T-helper 2 cell (primary cell): ENCODE measurements at places on chromosomes 4 and X.
A peak's percentile ranks its signal among the peaks of the same experiment; 100 is the strongest.

DNA sequence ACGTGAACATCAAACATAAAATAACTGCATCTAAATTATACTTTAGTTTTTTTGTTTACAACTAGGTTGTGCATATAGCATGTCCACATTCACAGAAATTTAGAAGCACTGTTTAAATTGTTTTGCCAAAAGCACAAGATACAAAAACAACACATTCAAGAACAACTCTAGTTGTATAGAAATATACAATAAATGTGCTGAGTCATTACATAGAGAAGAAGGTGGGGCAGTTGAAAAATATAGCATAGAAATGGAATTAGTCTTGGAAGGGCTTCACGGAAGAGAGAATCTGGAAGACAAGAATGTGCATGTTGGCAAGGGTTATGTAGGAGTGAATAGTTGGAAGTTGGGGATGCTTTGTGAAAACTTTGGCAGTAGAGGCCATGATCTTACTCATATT lies 239.0 kb upstream of the GLRA2 start:
- DNase-seq, result no peak

GRCh38 chrX:7330971-7331746 lies 183.2 kb upstream of the PUDP start:
- DNase-seq, result no peak

GRCh38 chrX:152903589-152903988 lies 5.7 kb downstream of the ZNF185 start:
- no peak for DNase-seq

- no peak for DNase-seq
These were observed 43.4 kb downstream of the C4orf51 start for GRCh38 chr4:145723336-145723735.

DNA sequence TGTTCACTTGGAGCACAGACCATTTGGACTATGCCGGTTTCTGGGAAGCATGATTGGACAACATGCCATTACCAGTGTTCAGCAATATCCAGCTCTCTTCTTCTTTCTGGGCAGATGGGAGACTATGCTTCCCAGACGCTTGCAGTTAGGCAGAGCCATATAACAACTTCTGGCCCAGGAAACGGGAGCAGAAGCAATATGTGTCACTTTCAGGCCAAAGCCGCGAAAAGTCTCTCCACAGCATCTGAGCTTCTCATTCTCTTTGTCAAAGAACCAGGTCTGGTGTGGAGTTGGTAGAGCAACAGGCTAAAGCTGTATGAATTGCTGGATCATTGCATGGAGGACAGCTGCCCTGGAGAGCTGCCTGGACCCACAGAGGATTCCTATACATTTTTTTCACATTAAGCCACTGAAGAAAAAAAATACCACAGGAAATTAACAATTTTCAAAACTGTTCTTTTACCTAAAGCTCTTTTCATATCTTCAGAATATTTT lies 131.4 kb upstream of the FRG1 start:
- DNase-seq, result no peak

DNA sequence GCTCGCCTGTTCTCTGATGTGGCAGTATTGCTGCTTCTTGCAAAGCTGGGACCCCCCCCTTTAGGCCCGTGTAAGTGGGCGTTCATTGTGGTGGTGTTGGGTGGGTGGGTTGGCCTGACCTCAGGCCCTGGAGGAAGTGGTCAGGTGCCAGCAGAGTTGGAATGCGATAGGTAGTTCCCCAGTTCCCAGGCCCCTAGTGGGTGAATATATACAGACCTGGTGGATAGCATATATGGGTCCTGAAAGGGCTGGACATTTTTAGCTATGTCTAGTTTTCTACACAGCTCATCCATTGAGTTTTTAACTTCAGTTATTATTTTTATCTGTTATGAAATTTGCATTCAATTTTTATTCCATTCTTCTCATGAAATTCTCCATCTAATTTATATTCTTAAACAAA lies 35.8 kb upstream of the UCP1 start:
- no peak for DNase-seq

GRCh38 chr4:37837446-37837845 lies 11.0 kb downstream of the PGM2 start:
- DNase-seq, result no peak

DNA sequence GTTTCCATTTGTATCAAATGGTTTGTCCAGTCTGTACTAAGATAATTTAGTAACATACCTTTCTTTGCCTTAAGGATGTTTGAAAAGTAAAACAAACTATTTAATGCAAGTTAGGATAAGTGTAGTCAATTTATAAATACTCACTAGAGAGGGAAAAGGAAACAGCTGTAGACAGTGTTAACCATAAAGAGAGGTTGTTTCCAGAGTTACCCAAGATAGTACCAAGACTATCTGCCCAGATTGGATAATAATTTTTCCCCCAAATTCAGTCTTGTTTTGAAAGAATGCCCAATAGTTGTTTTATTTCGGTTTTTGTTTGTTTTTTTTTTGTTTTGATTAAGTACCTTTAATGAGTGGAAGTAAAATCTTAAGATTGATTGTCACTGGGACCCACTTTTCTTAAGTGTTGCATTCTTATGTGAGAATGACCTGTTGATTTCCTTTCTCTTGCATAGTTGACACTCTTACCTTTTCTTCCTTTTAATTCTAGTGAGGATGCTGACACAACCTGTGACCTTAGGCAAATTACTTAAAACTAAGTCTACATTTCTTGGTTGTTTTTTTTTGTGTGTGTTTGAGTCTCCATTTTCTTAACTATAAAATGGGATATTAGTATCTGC lies 12.8 kb downstream of the AFF1 start:
- DNase-seq, result no peak

DNA sequence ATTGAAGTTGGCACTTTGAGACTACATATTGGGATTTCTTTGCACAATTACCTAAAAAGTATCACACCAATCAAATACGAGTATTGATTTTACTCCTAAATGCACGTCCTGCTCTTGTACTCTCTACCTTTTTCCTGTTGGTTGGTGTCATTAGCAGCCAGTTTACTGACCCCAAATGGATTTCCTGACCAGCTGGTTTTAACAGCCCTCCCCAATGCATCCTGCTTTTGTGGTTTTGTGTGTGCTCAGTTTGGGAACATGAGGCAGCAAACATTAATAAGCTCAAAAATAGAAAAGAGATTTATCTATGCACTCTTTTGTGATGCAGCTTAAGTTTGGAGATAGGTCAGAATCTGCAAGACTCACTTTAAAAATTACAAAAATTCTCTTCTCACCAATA lies 230.3 kb downstream of the MAPK10 start:
- DNase-seq, result no peak

DNA sequence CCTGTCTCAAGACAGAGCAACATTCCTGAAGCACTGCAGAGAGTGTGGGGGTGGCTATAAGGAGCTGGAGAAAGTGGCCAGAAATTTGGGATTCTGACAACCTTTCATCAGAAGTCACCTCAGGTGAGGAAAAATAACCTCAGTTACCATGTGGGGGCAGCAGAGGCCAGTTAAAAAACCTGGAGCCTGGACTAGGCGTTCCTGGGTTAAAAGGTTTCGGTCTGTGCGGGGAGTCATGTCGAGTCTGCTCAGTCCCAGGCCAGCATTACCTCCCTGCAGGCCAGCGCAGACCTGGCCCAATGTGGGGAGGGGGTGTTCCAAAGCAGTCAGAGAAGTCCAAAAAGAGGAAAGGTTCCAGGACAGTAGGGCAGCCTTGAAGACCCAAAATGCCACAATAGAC lies 10.9 kb upstream of the NALF2 start:
- no peak for DNase-seq

- DNase-seq, result no peak
These were observed 1.8 kb downstream of the CCDC22 start for GRCh38 chrX:49237060-49237459.

GRCh38 chr4:141724646-141725045 lies 88.3 kb downstream of the IL15 start:
- DNase-seq, result no peak

DNA sequence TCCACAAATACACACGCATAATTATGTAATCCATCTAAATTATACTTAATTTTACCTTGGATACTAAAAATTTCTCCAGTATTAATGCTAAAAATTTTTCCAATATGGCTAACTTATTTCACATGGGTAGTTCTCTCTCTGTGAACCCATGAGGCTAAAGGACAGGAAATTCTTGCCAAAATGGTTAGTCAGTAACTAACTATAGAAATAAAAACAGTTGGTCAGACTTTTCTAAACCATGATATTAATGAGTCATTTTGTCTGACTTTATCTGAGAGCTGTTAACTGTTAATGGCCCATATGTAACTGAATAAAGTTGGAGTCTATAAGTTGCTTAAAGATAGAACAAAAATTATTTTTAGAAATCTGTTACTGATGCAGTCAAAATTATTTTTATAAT lies 549.4 kb downstream of the TLL1 start:
- no peak for DNase-seq

DNA sequence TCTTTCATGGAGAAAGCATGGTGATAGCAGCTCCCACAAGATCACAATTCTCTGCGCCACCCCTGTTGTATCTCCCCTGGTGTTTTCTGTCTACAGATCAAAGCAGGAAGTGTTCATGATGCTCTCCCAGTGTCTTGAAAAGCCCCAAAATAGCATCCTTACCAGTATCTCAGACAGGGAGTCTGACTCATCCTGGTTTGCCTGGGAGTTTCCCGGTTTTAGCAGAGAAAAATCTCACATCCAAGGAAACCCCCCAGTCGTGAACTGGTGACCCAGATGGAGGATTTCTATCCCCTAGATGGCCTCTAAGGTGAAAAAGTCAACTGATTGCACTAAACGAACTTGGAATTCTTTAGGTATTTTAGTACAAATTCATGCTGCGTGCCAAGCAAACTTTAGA lies 64.3 kb upstream of the NR0B1 start:
- no peak for DNase-seq

- DNase-seq, result no peak
These were observed 1142.2 kb downstream of the C4orf33 start for GRCh38 chr4:130238121-130238520.

DNA sequence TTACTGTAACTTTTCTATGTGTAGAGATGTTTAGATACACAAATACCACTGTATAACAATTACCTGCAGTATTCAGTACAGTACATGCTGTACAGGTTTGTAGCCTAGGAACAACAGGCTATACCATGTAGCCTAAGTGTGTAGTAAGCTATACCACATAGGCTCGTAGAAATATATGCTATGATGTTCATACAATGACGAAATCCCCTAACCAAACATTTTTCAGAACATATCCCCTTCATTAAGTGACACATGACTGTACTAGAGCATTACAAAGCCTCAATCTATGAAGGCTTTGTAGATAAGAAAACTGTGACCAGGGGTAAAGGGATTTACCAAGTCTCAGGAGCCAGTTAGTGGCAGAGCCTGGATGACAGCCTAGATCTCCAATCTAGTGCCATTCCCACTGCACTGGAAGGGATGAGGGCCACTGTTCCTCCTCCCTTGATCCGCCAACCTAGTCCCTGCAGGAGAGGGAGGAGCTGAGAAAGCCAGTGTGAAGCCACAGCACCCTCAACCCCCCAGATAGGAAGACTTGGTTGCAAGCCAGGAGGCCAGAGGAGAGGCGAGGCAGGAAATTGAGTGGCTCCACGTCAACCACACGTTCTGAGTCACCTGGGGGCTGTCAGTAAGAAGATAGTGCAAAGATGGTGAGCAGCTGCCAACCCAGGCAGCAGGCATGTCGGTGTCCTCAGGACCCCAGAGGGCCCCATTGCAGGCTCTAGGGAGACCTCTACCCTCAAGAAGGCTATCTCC lies 227.7 kb downstream of the BCOR start:
- DNase-seq, result peak; percentile 15

DNA sequence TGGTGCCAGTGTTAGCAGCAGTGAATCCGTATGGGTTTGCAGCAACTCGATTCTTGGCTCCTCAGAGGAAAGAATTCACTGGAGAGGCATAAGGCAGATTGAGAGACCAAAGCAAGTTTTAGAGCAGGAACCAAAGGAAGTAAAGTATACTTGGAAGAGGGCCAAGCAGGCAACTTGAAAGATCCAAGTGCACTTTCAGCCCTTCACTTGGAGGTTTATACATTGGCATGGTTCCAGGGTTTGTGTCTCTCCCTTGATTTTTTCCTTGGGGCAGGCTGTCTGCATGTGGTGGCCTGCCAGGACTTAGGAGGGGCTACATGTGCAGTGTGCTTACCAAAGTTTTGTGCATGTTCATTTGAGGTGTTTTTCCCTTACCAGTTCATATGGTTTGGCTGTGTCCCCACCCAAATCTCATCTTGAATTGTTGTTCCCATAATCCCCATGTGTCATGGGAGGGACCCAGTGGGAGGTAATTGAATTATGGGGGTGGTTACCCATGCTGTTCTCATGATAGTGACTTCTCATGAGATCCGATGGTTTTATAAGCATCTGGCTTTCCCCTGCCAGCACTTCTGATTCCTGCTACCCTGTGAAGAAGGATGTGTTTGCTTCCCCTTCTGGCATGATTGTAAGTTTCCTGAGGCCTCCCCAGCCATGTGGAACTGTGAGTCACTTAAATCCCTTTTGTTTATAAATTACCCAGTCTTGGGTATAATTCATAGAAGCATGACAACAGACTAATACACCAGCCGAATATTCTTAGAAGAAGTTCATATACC lies 86.2 kb upstream of the TSPAN5 start:
- DNase-seq, result no peak

GRCh38 chr4:152696764-152697261 lies 17.0 kb upstream of the TMEM154 start:
- DNase-seq, result no peak
